ENCODE measurements at places on chromosomes 7 and 10. TPM values are rescaled to one million over a fixed set of nuclear protein-coding genes. Genes with fewer than 3 reads are reported as not detected.

The ZPBP gene
- not detected for total RNA-seq

The MCMBP gene
- total RNA-seq: 60.2 TPM

The FAM237B gene
- total RNA-seq: not detected

The EEPD1 gene
- 23.3 TPM for total RNA-seq

The IDI2 gene
- total RNA-seq: not detected

The SLC18A2 gene
- not detected for total RNA-seq
